ENCODE measurements at places on chromosomes 7 and 10.

- no peak for DNase-seq
Measured at GRCh38 chr7:18278316-18278715, 217.2 kb upstream of the HDAC9 start.

- DNase-seq, result no peak
Measured at GRCh38 chr7:92797693-92798092, 38.7 kb downstream of the CDK6 start.

GRCh38 chr10:47116445-47116844, 183.6 kb upstream of the GDF10 start:
- no peak for DNase-seq

GRCh38 chr7:142381727-142382390, 124.0 kb upstream of the PRSS58 start:
- no peak for DNase-seq

GRCh38 chr7:47405921-47406800, 175.8 kb downstream of the TNS3 start:
- DNase-seq, result no peak

DNA sequence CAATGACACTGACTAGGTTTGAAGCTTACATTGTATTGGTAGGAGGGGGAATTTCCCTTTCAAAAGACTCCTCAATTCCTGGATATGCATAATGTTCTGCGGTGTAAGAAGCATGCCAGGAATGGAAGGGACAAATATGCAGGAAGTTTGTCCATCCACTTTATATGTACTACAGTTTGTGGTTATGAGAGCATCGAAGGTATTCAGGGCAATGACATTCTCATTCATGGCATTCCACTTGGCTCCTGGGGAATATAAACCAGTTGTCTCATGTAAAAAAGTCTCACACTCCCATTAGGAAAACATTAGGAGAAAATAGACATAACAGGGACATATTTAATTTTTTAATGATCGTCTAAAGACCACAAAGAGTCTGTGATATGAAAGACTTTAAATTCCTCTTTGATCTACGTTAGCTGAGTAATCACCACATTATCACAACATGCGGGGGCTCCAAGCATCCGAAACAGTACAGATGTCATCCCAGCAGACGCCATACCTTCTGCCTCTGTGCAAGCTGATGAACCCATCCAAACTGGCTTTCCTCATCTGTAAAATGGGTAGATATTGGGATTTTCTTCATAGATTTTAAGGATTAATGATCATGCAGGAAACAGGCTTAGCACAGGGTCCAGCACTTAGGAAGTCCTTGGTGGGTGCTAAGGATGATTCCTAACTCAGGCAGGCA, 675.3 kb downstream of the INHBA start:
- DNase-seq, result no peak

DNA sequence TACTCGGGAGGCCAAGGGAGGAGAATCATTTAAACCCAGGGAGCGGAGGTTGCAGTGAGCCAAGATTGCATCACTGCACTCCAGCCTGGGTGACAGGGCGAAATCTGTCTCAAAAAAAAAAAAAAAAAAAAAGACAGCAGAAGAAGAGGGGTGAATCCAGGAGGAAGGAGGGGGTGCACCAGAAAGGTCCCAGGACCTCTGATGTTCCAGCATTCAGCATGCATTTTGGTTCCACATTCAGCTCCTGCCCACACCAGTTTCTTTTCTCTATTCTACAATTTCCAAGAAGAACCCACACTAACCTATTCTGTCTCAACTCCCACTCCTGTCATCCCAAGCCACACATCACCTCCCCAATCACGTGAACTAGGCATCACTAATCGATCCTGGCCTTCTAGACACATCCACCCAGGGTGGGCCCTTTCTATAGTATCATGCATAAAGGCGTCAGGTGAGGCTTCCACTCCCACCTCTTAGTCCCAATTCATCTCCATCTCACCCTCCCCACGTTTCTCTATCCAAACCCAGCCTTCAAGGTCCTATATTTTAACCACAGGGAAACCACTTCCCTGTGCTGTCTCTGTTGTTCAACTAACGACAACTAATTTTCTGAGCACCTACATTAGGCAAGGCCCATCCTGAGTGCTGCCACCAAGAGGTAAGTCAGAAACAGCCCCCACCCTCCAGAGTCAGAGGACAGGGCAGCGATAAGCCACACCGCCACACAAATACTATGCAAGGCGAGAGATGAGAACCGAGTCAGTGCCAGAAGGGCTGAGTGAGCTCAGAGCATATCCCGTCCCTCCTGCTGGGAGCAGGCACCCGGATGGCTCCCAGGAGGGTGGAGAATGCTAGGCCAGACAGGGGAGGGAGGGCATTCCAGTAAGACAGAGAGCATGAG, 2.2 kb downstream of the ANXA11 start:
- peak; percentile 67 for DNase-seq

GRCh38 chr7:133036289-133036688, 45.6 kb downstream of the CHCHD3 start:
- DNase-seq, result no peak

DNA sequence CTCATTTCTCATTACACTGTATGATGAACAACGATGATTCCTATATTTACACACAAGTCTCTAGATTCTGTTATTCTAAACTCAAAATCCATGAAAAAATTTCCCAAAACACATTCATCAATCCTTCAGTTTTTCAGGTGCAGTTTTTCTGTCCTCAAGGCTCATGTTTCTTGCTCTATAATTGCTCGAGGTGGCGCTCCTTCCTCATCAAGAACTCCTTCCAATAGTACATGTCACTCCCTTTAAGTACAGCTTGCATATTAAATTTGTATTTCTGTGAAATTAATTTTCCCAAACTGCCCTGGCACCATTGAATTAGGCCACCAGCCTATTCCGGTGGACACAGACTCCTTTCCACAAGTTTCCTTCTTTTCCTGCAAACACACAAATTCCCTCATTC, 188.7 kb upstream of the MINDY3 start:
- DNase-seq, result no peak

DNA sequence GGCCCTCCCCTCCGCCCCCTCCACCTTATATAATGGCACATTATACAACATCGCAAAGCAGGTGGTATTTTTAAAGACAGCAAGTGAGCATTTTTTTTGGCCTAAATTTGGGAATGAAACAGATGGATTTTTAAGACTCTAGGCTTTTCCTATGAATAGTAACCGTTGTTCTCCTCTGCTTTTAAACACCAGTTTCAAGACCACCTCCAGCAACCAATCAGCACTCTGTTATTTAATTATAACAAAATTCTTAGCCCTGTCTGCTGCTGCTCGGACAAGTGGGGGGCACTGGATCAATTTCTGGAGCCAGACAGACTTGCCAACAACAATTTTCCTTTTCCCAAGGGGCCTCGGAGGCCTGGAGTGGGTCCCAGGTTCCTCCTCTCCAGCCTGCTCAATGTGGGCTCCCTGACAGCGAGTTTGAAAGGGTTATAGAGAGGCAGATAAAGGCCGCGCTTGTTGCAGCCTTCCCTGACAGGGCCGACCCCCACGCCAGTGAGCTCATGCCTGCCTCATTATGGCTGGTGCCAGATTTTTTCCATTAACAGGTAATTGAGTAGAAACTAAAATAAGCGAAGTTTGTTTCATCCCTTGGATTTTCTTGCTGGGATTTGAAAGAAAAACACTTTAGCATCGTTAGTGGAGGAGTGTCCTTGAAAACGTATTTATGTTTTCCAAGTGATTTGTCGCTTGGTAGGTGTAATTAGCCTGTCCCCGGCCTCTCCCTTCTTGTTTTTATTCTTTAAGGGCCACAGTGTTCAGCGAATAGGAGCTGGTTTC, 227.3 kb downstream of the TCF7L2 start:
- no peak for DNase-seq

DNA sequence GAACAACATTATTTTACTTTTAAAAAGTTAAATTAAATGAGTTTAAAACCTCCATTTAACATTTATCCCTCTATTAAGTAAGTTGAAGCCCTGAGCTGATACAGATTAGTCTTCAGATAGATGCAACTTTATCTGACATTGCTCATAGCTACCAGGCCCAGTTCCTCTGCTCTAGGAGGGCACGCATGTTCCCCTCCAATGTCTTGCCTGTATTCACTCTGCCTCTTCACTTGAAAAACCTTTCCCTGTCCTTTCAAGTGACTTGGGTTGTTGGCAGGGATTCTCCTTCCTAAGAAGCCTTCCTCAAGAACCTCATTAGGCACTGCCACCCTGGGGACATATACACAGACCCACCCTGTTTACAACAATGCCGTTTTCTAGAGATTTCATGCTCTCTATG, 270.4 kb downstream of the RELN start:
- DNase-seq, result no peak

DNA sequence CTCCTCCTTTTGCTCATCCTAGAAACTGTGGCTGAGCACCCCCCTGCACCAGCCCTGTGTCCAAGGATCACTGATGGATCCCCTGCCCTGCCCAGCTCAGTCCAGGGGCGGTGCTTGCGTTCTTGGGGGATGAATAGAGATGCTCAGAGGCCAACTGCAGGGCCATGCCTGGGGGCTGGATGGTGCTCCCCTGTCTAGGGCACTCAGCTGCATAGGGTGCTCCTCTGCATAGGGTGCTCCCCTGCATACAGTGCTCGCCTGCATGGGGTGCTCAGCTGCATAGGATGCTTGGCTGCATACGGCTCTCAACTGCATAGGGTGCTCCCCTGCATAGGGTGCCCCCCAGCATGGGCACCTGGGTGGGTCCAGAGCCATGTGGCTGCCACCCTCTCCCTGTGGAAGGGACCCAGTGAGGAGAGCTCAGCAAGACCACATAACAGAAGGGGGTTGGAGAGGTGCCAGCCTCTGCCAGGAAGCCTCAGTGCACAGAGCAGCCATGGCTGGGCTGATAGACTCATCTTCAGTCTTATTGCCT, 95.0 kb downstream of the BMS1 start:
- no peak for DNase-seq

- no peak for DNase-seq
Measured at GRCh38 chr7:69182596-69183467, 415.4 kb upstream of the AUTS2 start.

- no peak for DNase-seq
Measured at GRCh38 chr7:108000875-108001763, 1.8 kb downstream of the LAMB1 start.

DNA sequence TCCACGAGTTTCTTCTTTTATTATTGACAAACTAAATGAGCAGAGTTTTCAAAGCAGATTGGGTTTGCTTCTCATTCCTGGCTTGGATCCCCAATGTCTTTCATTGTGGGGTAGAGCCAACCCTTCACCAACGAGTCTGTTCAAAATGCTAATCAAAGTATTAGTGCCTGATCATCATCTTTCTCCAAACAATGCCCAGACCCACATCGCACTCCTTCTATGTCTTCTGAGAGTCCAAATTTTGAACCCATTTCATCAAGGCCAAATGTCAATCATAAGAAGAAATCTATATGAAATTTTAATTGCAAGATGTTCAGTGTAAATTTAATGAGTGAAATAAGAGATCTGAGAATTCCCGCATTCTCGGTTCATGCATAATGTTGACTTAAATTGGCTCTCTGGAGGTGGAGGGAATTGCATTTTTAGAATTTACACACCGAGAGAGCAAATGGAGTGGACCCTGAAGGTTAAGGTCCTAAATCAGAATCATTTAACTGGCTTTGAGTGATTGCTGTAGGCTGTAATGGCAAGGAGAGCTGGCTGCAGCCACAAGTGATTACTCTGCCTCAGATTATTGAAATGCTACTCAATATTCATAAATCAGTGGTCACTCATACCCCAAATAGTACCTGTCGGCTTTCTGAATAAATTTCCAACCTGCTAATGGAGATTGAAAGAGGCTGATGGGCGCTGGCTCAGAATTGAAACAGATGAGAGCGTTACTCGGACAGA, 602.9 kb downstream of the TYW1 start:
- DNase-seq, result no peak

GRCh38 chr10:59393349-59393748, 31.0 kb upstream of the FAM13C start:
- no peak for DNase-seq

DNA sequence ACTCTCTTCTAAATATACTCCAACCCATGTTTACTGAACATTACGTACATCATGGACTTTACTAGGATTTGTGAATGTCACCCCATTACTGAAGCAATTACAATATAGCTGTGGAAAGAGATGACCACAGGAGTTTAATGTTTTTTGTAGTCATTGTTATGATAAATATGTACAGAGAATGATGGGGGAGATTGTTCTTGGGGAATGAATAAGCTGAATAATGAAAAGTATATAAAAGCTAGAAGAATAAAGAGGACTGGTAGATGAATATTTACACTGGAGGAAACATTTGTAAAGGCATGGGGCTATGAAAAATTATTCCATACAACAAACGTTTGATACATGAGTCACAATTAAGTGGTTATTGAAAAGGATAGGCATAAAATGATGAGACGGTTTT, 340.9 kb downstream of the SEMA3D start:
- DNase-seq, result no peak

DNA sequence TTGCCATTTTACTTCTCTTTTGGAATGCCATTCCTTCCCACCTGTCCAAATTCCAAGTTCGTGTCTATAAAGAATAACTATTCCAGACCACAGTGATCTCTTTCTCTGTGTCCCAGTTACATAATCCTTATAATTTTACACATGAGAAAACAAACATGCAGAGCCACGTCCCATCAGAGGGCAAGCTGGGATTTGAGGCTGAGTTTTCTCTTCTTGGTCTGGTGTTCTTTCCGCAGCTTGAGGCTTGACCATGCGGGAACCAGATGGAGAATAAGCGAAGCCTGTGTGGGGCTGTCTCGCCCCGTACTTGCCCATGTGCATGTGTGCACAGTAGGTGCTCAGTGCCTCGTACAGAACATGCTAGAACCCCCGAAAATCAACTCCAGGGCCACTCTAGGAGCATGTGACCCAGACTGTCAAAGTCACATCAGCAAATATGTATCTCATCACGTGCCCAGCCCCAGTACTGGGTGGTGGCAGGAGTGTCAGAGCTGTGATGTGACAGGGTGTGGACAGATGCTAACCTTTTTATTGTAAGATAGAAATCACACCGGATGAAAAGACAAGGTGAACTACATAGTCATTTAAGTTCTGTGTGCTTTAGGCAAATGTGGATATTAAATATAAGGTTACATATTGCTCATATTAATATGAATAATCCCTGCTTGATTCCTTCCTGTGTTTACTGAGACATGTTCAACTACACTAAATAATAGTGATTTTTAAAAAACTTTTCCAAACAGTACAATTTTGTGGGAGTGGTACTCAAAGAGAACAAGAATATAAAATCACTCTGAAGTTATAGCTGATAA, 3.2 kb downstream of the INSIG1 start:
- DNase-seq, result peak; percentile 45

DNA sequence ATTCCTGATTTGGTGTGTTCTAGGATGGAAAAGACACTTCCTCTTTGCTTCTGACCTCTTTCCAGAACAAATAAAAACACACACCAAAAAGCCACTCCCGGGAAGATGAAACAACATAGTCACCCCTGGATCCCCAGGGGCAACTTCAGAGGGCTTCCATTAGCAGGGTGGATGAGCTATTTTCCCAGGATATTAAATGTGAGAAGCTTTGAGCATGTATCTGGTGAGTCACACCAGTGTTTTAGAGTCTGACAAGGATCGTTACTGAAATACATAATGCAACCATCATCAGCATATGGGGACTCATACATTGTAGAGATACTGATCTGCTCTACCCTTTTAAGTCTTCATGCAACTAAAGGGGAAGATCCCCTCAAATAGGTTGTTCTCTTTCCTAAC, 115.5 kb upstream of the ZNF438 start:
- no peak for DNase-seq
